ENCODE measurements at places on chromosomes 4 and X.

- no peak for DNase-seq
Observed at GRCh38 chrX:2430265-2430825, 70.4 kb downstream of the DHRSX start.

GRCh38 chrX:131139072-131139471, 80.9 kb downstream of the ARHGAP36 start:
- DNase-seq: no peak

- DNase-seq: no peak
Observed at GRCh38 chr4:32985256-32985655, 2265.1 kb downstream of the PCDH7 start.

DNA sequence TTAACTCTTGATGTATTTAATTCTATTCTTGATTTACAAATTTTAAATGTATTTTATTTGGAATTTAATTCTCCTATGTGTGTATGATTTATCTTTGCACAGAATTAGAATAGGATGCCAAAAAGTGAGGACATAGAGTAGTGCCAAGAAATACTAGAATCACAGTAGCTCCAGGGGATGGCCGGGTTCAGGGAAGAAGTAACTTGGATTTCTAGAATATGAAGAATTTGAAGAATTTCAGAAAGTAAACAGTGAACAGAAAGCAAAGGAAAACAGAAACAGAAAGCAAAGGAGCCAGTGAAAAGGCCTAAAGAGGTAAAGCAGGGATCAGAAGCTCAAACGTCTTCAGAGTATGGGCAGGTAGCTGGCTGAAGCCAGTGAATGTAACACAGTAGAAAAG, 1187.6 kb downstream of the RPA4 start:
- no peak for DNase-seq

- no peak for DNase-seq
Observed at GRCh38 chr4:189098932-189099696, 841.6 kb upstream of the FRG1 start.

DNA sequence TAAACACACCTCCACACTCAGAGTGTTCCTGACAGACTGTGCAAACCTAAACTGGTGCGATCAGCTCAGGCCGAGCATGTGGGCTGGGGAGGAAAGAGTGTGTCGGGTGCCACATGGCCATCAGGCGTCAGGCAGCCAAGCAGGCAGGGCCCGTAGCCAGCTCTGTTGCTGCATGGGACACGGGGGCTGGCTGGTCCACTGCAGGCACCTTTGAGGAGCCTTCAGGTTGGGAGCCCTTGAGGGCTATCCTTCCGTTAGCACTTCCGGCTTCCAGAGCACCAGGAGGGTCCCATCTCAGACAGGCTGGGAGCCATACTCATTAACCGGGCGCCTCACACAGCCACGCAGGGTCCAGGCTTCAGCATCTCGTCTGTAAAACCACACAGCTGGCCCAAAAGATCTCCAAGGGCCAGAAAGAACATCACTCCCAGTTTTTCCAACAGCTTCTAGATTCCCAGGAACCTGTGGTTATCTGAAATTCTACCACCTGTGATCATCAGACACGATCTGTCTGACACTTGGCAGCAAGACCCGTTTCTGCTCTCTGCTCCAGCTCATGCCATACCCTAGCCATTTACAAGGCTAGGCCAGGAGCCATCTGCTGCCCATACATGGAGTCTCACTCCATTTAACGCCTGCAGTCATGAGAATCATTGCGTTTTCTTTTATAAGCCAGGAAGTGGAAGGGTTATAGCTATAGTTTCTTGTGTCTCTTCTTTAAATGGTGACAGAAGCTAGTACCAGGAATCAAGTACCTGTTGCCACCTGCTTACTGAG, 87.5 kb downstream of the NSUN7 start:
- DNase-seq: no peak

DNA sequence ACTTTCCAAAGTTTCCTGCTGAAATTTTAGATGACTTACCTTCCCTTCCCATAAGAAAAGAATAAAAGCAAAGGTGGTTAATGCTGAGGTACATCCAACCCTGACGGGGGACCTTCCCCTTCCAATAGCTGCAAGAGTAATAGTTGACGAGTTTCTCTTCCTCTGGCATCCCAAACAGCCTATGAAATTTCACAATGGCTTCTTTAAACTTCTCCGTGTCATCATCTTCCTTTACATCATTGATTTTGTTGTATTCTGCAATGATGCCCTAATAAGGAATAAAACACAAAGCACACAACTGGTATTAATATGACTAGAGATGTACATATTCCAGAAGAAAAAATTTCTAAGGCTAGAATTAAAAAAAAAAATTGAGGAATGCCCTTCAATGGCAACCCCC, 76.6 kb downstream of the TBC1D9 start:
- DNase-seq: no peak

DNA sequence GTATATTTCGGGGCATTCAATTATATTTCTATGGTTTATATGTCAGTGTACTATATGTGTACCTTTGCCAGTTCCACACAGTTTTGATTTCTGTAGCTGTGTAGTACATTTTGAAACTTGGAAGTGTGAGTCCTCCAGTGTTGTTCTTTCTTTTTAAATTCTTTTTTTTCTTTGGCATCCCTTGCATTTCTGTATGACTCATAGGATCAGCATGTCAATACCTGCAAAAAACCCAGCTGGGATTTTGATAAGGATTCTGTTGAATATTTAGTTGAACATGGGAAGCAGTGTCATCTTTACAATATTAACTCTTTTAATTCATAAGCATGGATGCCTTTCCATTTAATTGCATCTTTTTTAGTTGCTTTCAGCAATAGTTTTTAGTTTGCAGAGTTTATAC, 100.0 kb downstream of the SH3BGRL start:
- no peak for DNase-seq

GRCh38 chrX:86133761-86134160, 14.5 kb upstream of the DACH2 start:
- DNase-seq: no peak

- no peak for DNase-seq
Observed at GRCh38 chr4:24515698-24516097, 68.7 kb downstream of the DHX15 start.

DNA sequence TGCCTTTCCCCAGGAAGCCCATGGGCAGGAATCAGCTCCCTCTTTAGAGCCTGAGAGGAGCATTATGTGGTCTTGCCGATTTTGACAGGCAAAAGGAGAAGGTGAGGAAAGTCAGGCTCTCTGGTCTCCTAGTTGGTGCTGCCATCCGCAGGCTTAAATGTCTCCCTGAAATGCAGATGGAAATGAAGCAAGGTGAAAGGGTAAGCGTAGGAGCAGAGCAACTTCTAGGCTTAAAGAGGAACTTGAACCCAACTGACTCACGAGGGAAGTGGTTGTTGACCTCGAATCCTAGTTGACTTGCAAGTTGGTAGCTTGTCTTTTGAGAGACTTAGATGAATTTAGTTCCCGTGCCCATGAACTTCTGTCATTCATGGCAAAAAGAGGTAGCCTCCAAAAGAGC, 205.9 kb downstream of the PTTG2 start:
- peak; percentile 8 for DNase-seq

DNA sequence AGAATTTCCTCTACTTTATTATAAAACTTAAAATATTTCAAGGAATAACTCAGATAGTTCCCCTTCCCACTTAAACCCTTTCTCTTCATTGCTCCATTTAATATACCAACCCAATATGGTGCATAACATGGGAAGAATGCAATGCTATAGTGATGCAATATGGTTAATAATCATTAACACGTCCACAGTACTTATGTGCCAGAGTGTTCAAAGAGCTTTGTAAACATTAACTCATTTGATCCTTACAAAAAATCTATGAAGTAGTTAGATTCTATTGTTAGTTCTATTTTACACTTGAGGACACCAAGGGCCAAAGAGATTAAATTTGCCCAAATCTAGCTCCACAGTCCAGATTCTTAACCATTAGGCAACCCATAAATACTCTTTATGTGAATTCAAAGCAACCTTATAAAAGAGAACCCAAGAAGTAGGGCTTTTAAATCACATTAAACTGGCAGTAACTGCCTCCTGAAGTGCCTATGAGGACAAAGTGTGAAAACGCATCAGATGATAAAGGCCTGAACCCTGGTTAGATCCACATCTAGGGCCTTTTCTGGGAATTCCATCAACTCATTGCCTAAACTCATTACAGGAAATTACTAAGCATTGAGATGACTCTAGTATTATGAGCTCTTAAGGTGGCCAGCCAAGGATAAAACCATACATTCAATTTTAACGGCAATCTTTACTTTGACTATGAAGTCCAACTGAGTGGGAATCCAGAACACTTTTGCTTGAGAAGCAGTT, 94.3 kb downstream of the AREG start:
- no peak for DNase-seq

- no peak for DNase-seq
Observed at GRCh38 chr4:159639671-159640323, 536.9 kb downstream of the RAPGEF2 start.

DNA sequence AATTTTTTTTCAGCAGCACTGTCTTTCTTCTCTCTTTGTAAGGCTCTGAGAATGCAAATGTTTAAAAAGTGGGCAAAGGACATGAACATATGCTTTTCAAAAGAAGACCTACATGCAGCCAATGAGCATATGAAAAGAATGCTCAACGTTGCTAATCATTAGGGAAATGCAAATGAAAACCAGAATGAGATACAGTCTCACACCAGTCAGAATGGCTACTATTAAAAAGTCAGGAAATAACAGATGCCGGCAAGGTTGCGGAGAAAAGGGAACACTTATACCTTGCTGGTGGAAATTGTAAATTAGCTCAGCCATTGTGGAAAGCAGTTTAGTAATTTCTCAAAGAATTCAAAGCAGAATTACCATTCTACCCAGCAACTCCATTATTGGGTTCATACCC, 51.6 kb downstream of the BMP15 start:
- DNase-seq: no peak

DNA sequence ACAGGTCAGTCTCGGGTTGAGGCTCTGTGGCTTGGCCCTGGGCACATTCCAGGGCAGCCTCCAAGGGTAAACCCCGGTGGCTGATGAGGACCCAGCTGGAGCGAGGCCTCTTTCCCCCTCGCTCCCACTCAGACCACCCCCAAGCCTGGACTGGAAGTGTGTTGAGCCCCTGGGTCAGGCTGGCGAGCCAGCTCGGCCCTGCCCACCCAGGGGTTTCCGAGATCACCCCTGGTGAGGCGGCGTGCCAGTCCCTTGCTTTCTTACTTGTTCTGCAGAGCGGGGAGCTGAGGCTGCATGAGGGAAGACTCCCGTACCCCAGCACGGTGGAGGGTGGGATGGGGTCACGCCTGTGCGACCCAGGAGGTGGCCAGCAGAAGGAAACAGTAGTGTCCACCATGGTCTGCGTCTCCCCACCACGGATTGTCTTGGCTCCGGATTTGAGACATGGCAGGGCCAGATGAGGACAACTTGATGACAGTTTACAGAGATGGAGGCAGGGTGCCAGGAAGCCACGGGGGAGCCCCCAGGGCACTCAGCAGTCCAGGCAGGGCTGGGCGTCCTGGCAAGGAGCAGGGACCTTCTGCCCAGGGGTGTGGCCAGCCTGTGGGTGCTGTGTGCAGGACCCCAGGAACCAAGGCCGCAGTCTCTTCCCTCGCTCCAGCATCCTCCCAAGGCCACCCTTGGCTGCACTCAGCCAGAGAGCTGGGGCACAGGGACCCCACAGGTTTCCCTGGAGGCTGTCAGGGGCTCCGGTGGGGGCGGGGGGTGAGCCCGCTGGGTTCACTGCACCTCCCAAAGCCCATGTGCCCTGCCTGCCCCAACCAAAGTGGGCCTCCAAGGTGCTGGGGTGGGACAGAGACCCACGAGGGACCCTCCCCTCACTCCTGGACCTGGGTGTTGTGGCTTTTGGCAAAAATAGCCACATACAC, 6.6 kb upstream of the FGFRL1 start:
- DNase-seq: no peak

GRCh38 chrX:15143050-15143824, 126.6 kb downstream of the ASB9 start:
- DNase-seq: peak; percentile 26

- no peak for DNase-seq
Observed at GRCh38 chr4:123449780-123450179, 53.2 kb downstream of the SPRY1 start.

GRCh38 chr4:147923854-147924253, 192.0 kb downstream of the ARHGAP10 start:
- DNase-seq: no peak

DNA sequence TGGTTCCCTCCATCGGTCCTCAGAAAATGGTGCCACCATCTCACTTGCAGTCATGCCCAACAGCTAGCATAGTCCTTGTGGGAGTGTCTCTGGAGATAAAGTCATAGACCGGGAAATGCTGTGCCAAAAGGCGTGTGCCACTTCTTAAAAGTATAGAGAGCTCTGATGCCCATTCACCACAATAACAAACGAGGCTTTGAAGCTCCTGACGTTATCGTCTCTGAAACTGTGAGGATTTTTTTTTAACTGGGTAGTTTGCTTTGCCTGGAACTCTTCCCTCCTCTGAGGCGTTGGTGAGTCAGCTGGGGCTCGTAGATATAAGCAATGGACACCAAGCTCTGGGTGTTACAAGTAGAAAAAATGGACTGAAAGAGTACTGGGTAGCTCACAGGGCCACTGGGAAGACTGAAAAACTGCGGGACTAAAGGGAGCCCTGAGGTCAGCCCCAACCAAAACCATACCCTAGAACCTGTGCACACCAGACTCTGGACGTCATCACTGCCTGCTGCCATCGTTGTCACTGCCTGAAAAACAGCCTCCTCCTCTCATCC, 89.4 kb upstream of the TRIM2 start:
- DNase-seq: no peak

- DNase-seq: no peak
Observed at GRCh38 chr4:28921886-28922285, 1798.3 kb upstream of the PCDH7 start.

GRCh38 chr4:75137302-75137701, 204.4 kb downstream of the PARM1 start:
- DNase-seq: no peak

DNA sequence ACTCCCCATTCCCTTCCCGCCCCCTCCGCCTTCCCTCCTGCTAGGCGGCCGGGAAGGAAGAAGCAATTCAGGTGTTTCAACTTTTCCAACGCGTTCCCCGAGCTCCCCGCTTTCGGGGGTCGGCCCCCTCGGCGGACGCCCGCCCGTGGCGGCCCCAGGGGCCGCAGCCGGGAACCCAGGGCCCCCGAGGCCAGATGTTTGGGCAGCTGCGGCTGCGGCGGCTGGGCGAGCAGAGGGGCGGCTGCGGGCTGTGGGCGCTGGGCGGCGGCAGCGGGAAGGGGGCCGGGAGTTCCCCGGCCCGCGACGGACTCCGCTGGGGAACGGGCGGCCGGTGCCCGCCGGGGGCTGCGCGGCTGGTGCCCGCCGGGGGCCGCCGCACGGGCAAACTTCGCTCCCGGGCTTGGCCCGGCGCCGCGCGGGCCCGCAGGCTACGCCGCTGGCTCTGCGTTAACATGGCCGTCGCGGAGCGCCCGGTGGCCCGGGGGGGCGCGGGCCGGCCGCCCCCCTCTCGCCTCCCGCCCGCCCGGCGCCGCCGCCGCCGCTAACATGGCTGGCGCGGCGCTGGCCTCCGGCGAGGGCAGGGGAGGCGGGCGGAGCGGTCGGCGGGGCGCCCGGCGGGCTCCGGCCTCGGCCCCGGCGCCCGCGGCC, 510 bp downstream of the HMGB3 start:
- DNase-seq: peak; percentile 24

Measured in right hindlimb (tissue), 1 donor.